ENCODE measurements at places on chromosomes 13 and 19.

- DNase-seq, result no peak
Measured at GRCh38 chr13:35843272-35843671, 287.9 kb downstream of the DCLK1 start.

DNA sequence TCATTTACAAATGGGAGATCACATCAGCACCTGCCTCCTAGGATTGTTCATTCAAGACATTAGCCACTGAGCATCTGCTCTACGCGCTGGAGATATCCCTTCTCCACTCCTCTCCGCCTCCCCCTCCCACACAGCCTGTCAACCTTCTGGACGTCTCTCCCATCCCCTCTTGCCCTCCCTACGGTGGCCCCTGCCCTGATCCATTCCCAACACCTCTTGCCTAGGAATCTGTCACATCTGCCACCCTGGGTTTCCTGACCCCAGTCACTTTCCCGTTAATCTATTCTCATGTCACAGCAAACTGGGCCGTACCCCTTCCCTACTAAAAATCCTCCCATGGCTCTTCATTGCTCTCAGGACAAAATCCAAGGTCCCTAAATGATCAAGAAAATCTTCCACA, 10.3 kb downstream of the DYRK1B start:
- no peak for DNase-seq

DNA sequence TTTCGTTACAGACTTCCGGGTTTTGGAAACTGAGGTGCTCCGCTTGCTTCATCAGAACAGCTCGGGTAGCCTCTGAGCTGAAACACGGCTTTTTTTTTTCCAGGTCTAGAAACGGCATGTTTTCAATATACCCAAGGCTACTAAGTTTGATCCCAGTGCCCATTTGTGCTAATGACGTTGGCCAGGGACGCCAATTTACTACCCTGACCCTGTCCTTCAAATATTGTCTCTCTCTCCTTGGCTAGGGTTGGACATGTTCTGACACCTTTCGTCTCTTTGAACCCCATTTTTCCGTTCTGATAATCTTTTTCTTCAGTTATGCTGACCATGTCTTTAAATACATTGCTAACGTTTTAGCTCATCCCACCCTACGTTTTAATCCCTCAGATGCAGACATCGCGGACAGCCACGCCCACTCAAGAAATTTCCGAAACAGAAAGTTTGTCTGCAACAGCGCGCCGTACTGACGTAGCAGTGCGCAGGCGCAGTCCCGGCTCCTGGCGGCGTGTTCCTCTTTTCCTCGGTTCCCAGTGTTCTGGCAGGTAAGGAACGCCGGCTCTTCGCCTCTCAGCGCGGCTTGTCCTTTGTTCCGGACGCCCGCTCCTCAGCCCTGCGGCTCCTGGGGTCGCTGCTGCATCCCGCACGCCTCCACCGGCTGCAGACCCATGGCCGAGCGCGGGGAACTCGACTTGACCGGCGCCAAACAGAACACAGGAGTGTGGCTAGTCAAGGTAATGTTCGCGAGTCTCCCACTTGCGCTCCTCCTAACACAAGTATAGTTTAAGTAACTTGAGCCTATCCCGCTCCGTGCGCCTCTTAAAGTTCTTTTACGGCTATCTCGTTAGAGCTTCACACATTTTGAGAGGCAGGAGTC, at the start of gene GTF2F2:
Gene GTF2F2, plus strand, starts transcription at position 520 of the 874 bp plus-strand sequence. Its CDS starts 146 bp downstream, at position 666.
- DNase-seq, result peak; percentile 85

GRCh38 chr19:16893686-16893989, 4.8 kb downstream of the F2RL3 start:
- no peak for DNase-seq

DNA sequence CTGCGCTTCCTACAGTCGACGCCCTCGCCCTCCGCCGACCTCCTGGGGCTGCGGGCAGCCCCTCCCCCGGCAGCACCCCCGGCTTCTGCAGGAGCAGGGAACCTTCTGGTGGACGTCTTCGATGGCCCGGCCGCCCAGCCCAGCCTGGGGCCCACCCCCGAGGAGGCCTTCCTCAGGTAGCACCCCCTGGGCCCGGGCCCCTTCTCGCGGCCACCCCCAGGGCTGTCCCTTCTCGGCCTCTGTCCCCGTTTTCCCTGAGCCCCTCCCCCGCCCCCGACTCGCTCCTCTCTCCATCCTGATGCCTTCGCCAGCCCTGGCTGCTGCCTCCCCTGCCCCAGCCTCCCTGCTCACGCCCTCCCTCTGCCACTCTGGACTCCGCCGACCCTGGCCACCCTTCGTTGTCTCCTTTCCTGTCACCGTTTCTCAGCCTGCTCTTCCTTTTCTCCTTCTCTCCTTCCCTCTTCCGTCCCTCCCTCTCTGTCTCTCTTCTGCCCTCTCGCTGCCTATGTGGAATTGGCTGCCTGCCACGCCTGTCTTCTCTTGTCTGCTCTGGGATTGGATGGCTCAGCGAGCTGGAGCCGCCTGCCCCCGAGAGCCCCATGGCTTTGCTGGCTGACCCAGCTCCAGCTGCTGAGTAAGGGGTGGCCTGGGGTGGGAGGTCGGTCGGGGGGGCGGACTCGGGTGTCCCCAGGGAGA, 11.0 kb downstream of the FUZ start:
- no peak for DNase-seq

GRCh38 chr19:11587975-11588631, 9.2 kb upstream of the ZNF627 start:
- DNase-seq, result no peak

GRCh38 chr13:33099860-33100259, 83.6 kb downstream of the KL start:
- no peak for DNase-seq

DNA sequence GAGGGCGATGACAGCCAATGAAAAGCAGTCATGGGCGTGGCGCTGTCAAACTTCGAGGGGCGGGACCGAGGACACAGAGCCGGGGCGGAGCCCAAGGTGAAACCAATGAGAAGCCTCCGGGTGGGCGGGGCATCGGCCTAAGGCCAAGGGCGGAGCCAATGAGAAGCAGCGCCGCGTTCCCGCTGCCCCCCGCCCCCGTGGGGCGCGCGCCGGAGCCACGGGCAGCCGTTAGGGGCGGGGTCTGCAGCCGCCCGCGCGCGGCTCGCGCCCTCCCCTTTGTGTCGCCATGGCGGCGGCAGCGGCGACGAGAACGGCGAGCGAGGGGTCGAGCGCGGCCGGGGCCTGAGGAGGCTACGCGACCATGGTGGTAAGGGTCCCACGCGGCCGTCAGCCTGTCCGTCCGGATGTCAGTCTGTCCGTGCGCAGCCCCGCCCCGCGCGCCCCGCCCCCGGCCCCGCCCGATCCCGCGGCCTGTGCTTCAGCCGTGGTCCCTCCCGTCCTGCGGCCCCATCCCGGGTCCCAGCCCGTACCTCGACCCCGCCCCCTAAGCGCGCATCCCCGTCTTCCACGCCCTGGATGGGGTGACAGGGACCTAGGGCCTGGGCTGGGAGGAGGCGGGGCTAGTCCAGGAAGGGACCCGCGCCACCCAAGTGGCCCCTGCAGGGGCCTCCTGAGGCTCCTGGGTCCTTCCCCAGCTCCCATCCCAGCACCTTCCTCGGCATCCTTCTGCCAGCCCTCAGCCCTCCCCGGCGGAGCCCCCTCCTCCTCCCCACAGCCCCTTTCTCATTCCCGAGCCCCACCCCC, at the start of gene ARHGAP33:
Gene ARHGAP33, plus strand, starts transcription at position 267 of the 804 bp plus-strand sequence. Its CDS starts 95 bp downstream, at position 362.
- DNase-seq, result peak; percentile 94

DNA sequence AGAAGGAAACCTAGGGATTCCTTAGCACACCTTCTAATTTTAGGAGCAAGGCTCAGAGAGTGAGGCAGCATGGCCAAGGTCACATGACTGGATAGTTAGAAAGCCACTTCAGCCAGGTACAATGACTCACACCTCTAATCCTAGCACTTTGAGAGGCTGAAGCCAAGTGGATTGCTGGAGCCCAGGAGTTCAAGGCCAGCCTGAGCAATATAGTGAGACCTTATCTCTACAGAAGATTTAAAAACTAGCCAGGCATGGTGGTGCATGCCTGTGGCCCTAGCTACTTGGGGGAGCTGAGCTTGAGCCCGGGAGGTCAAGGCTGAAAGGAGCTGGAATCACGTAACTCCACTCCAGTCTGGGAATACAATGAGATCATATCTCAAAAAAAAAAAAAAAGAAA, 69.2 kb downstream of the TEX26 start:
- no peak for DNase-seq

DNA sequence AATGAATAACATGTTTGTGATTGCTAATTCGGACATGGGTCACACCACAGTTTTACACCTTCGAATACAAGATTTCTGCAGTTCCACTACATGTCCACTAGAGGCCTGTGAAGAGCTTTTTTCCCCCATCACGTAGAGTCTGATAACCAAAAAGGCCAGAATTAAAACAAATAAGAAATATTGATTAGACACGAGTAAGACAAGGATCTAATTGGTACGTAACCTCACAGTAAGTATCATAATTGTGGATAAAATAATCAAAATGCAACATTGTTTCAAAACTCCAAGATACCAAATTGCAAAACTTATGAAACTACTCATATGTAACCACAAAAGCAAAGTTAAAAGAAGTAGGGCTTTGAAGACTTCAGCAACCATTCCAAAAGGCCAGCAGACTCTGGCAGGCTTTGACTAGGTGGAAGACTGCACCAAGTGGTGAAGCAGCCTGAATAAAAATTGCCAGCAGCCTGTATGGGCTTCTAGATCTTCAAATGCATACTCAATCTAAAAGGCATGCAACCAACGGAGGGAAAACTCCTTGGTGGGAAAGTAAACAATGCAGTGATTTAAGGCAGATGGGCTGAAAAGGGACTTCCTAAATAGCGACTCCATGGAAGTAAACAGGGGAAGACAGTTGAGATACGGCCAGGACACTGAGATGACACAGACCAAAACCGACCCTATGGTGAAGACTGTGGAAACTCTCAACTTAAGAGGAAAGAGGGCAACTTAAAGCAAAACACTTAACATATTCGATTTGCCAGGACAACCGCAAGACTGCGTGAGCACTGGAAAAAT, 56.7 kb downstream of the STARD13 start:
- peak; percentile 68 for DNase-seq

DNA sequence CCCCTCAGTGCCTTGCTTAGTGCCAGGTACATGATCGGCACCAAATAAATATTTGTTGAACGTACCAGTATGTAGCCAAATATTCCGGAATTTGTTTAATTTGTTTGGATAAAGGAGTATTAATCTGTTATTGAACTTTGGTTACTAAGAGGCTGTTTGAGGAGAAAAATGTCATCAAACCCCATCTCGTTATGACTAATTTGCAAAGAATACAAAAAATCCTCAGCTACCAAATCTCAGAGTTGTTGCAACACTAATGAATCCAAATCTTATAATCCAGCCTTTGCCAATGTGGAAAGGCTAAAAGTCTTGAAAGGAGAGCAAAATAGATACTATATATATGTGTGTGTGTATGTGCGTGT, 79.5 kb downstream of the KLF5 start:
- peak; percentile 54 for DNase-seq

- DNase-seq, result no peak
Measured at GRCh38 chr13:25237083-25237482, 50.2 kb downstream of the MTMR6 start.

GRCh38 chr19:56838024-56838908, 2.3 kb downstream of the PEG3 start:
- no peak for DNase-seq

DNA sequence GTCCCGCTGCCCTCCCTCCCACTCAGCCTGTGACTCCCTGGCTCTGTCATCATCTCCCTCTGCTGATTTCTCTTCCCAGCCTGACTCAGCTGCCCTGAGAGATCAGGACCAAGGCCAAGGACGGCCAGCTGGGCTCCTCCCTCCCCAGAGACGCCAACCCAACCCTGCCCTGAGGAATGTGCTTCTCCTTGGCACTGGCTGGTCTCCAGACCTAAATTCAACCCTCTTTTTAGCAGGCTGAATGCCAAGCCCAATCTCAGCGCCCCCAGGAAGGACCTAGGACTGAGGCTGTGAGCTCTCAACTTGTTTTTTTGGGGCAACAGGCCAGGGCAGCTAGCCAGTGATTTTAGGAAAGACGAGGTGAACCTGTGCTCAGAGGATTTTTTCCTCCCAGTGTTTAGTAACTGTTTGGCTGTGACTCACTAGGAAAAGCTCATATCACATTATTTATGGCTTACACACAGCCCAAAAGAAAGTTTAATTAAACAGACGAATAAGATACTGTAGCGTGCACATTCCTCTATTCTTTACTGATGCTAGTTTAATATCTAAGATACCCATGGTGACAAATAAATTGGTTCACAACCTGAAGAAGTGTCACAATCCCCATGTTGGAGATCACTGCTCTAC, 7.4 kb upstream of the IGFL1 start:
- peak; percentile 67 for DNase-seq

GRCh38 chr13:48654511-48654910, 782 bp downstream of the CYSLTR2 start:
- no peak for DNase-seq

GRCh38 chr19:16417660-16418596, 53.8 kb downstream of the EPS15L1 start:
- no peak for DNase-seq

GRCh38 chr13:85332615-85333014, 466.6 kb downstream of the SLITRK6 start:
- no peak for DNase-seq

DNA sequence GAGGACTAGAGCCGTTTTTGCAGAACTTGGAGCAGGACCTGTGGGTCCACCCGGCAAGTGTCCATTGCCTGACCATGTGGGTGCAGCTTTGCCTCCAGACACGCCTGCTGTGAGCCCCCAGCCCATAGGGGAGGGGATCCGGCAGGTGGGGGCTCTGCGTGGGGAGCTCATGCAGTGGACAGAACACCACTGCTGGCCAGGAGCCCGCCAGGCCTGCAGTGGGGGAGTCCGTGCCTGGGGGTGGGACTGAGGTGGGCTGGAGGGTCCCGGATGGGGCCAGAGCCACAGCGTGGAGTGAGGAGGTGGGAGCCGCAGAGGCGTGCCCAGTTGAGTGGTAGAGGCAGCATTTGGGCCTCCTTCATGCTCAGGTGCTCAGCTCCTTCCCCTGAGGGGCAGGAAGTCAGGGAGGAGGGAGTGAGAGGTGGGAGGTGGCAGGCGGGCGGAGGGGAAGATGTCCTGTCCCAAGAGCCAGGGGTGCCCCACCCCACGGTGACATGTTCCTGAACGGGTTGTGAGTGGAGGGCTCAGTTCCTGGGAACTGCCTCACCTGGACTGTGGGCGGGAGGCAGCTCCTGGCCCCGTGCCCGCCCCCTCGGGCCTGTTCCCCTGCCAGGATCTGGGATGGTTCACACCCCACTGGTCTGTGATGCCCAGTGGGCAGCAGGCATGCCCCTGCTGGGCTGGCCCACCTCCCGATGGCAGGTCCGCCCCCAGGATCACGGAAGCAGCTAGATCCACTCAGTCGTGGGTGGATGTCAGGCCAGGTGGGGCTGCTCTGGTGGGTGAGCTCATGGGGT, 8.8 kb downstream of the ADAT3 start:
- no peak for DNase-seq

GRCh38 chr13:29292045-29292444, 303.4 kb downstream of the SLC7A1 start:
- DNase-seq, result no peak

GRCh38 chr13:29925457-29926097, 75.2 kb upstream of the UBL3 start:
- peak; percentile 71 for DNase-seq

DNA sequence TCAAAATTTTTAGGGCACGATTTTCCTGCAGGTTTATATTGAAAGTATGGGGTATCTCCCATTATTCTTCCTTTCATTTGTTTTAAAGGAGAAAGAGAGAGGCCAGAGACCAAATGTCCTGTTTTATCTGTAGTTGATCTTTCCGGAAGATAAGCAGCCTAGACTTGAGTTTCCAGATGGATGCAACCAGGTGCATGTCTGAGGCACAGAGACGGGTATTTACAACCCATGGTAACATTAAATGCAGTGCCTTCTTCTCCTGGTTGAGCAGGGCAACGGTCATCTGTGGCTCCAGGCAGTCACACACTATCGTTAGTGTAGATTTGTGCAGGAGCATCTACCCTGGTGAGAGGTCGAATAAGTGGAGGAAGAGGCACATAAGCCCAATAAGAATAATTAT, 1507.1 kb downstream of the UQCRFS1 start:
- no peak for DNase-seq

Measured in LHCN-M2 (cell line).